ENCODE measurements at places on chromosomes 12 and 14.

- DNase-seq, result no peak
These were observed 9.5 kb upstream of the NUMB start for GRCh38 chr14:73467800-73468199.

DNA sequence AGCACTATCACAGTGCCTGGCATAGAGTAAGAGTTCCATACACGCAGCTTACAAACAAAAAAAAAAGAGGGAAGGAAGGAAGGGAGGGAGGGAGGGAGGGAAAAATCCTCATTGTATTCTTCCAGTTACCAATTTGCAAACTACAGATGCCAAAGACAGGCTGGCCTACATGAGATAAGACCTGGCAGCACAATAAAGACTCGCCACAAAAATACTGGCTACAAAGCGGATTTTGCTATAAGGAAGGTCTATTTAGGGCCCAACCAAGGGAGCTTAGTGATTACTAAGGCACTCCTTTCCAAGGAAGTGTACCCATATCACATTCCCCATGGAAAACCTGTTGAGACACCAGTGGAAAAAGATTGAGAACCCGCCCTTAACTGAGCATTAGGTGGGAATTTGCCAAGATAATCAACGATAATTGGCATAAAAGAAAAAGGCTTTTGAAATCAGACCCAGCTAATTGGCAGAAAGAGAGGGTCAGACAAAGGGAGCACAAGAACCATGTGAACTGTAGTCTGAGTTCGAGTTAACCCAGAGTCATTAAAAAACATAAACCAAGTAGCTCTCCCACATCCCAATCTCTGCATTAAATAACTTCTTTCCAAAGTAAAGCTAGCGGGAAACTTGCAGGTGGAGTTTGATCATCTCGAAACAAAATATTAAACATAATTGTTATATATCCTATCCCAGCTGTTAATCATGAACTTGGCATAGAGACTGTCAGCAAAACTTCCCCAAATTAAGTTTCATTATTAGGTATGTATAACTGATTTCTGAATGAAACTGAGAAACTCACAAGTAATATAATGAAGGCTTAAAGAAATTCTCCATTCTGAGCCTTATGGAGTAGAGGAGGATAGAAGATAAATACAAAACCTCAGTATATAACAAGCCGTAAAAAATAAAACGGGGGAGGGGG, 50.1 kb downstream of the PHLDA1 start:
- no peak for DNase-seq

DNA sequence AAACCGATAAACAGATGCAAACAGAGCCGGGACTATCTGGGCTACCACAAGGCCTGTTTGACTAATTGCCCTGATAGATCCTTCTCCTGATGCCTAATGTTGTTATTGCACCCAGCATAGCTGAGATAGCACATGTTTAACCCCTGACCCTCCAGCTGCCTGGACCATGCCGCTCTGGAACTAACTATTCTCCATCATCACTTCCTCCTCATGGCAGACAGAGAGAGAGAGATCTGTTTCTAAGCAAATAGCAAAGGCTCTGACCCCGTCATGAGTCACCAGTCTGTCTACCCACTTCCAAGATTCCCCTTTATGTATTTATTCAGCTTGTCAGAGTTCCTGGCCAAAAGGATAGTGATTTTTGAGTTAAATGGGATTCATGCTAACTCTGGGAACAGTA, 58.2 kb upstream of the FLRT2 start:
- no peak for DNase-seq

DNA sequence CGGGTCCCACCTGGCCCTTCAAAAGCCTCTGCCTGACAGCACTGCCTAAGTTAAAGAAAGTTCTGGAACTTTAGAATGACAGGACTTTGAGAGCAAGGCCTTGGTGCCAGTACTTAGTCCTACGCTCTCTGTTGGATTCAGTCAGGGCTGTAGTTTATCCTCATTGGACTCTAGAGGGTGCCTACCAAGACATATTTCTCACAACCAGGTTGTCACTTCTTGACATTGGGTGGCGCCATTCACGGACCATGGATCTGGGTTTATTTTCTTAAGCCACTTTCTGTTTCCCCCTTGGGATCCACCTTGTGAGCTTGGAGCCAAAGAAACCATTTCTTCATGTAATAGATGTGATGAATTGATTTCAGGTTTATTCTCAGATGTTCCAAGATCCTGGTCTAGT, 787.0 kb upstream of the TBX3 start:
- DNase-seq, result no peak

GRCh38 chr14:71076462-71077092, 169.3 kb downstream of the PCNX1 start:
- DNase-seq, result no peak

DNA sequence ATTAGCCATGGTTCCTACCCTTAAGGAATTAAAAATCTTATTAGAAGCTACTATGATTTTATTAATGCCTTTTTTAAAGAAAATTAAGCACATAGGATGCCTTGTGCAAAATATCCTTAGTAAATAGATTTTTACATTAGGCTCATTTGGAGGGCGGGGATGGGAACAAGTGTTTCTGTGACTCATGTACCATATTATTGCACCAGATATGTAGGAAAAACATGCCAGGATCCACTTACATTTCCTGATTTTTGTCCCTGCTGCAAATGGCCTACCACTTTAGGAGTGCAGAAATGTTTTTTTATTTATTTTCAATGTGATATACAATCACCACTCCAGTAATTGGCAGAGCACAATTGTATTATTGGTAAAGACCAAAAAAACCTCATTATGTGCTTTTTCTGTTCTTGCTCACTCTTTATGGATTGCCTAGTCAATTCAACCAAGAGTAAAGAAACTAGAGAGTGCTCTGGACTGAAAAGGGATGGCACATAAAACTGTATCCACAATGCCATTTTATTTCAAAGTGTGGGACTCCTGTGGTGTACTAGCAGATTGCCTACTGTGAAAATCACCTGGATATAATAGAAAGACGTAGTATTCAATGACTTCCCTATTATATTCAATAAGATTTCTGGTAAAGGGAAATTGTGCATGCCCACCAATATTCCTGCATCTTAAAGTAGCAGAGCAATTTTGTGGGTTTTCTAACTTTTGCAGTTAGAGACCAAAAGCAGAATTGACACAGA, 86.9 kb downstream of the ANO6 start:
- DNase-seq, result no peak

DNA sequence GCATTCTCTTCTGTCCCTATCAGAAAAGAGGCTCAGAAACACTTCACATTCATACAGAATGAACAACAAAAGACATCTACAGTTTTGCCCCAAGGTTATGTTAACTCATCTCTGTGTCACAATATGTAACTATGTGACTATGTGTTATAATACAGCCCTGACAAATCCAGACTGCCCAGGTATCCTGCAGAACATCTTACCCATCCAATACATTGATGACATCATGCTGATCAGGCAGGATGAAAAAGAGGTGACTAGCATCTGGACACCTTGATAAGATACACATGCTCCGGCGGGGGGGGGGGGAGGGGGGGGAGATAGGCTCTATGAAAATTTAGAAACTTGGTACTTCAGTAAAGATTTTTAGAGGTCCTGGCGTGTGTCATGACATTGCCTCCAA, 8.3 kb upstream of the GNS start:
- no peak for DNase-seq

DNA sequence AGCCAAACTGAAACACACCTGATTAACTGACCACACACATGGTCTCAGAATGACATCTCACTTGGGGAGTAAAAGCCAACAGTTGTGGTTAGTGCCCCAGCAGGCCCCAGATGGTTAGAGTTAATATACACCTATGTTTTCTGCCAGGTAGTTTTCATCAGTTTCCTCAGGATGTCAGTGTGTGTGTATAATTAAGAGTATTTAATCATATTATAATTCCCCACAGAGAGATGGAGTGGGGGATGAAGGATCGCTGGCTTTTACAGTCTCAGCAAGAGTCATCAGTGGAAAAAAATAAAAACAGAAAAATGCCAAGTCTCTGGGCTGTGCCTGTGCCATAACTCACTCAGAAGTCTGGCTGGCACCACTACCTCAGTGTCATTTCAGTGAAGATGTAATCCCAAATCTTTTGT, 412.5 kb downstream of the ZFP36L1 start:
- no peak for DNase-seq

DNA sequence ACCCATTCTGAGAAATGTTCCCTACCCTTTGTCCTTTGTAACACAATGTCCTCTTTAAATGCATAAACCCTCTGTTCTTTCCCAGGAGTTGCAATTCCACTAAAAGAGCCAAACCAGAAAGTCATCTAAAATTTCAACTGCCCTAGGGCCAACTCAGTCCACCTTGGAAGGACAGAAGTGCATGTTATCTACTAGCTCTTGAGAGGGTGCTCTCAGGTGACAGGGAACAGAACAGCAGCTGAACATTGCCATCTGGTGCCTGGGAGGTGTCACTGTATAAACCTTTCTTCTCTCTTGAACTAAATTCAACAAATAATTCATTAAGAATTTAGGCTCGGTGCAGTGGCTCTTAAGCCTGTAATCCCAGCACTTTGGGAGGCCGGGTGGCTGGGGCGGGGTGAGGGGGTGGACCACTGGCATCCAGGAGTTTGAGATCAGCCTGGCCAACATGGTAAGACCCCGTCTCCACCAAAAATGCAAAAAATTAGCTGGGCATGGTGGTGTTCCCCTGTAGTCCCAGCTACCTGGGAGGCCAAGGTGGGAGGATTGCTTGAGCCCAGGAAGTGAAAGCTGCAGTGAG, 10.3 kb upstream of the FERMT2 start:
- peak; percentile 67 for DNase-seq

DNA sequence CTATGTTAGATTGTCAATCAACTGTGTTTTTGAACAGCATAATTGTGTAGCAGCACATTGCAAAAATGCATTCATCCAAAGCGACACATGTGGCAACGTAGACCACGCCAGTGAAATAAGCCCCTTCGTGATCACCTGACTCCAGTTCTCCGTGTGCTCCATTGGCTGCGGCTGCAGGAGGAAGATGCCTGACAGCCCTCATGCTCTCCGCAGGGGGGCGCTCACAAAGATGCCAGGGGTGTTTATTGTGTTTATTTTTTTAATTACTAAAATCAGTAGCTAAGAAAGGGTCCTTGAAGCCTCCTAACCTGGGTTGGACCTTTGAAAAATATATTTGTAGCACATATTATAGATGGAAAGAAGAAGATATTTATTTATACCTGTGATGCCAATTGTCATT, 116.3 kb downstream of the SLC15A4 start:
- DNase-seq, result no peak

DNA sequence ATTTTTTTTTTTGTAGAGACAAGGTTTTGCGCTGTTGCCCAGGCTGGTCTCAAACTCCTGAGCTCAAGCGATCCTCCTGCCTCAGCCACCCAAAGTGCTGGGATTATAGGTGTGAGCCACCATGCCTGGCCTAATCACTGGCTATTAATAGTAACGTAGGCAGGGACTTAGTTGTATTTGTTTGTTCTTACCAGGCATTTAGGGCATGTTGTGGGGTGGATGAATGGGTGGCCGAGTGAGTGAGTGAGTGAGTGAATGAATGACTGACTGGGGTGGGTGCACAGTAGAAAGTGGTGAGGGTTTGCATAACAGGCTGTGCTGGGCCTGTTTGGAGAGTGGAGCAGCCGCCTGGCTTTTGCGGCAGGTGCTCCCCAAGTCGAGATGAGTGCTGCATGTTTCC, 87.0 kb downstream of the FOXN4 start:
- DNase-seq, result no peak

DNA sequence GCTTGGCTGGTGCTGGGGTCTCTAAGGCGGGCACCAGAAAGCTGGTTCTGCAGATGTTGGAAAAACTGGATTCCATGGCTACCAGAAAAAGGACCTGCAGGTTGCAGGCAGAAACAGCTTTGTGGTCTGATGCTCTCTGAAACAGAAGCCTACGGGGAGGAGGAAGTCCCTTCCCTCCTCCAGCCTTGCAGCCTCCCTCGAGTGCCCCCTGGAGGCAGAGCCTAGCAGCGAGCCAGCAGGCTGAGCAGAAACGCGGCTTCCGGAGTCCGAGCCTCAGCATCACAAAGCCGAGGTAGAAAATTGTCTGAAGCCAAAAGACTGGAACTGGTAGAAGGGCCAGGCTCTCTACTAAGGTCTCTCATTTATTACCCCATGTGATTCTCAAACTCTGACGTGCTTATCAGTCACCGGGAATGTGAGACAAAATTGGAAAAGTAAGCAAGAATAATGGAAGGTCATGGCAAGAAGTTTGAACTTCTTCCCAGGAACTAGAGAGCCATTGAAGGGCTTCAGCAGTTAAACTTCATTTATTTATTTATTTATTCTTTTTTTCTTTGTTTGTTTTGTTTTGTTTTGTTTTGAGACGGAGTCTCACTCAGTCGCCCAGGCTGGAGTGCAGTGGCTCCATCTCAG, 82.2 kb upstream of the CPSF6 start:
- DNase-seq, result peak; percentile 90

GRCh38 chr14:61077951-61078720, 97.1 kb downstream of the SLC38A6 start:
- DNase-seq, result no peak

GRCh38 chr12:13154027-13154538, 42.4 kb upstream of the EMP1 start:
- no peak for DNase-seq

DNA sequence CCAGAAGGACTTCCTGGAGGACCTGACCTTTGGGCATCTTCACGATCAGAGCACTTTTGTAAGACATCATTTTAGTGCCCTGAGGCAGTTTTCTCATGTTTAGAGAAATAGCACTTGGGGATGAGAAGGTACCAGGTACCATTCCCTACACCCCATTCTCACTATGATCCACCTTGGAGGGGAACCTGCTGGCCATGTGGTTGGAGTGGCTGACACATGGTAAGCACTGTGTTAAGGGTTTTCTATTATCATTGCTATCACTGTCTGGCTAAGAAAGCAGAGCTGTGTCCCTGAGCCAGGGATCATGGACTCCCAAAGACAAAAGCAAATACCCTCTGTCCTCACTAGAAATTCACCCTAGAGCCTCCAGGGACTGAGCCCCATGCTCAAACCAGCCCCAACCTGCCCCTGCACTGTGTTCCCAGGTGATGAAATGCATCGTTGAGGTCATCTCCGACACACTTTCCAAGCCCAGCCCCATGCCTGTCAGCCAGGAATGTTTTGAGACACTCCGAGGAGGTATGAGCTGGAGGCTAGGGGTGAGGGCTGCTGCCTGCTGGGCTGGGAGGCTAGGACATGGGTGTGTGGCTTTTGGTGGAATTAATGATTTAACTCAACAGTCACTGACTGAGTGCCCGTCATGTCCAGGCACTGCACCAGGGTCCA, 3.4 kb downstream of the CHGA start:
- DNase-seq, result no peak

DNA sequence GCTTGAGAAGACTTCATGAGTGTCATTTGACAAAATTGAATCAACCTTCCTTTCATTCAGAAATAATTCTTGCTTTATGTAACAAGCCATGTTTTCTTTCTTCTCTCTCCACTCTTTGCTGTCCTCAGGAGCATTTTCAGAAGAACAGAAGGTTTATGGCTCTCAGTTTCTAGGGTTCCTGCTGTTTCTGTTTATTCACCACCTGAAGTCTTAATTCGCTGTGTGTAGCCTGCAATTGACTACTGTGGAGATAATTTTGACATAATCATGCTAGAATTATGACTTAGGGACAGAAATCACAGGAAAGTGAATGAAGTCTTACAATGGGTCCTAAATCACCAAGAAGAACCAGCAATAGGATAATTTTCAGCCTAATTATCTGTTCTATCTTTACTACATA, 7.2 kb upstream of the PLEKHG7 start:
- no peak for DNase-seq
